ENCODE measurements at places on chromosomes 6 and 20.

- DNase-seq: no peak
Observed at GRCh38 chr6:168122521-168122920, 43.5 kb upstream of the FRMD1 start.

- DNase-seq: no peak
Observed at GRCh38 chr6:20712011-20712410, 177.8 kb downstream of the CDKAL1 start.

DNA sequence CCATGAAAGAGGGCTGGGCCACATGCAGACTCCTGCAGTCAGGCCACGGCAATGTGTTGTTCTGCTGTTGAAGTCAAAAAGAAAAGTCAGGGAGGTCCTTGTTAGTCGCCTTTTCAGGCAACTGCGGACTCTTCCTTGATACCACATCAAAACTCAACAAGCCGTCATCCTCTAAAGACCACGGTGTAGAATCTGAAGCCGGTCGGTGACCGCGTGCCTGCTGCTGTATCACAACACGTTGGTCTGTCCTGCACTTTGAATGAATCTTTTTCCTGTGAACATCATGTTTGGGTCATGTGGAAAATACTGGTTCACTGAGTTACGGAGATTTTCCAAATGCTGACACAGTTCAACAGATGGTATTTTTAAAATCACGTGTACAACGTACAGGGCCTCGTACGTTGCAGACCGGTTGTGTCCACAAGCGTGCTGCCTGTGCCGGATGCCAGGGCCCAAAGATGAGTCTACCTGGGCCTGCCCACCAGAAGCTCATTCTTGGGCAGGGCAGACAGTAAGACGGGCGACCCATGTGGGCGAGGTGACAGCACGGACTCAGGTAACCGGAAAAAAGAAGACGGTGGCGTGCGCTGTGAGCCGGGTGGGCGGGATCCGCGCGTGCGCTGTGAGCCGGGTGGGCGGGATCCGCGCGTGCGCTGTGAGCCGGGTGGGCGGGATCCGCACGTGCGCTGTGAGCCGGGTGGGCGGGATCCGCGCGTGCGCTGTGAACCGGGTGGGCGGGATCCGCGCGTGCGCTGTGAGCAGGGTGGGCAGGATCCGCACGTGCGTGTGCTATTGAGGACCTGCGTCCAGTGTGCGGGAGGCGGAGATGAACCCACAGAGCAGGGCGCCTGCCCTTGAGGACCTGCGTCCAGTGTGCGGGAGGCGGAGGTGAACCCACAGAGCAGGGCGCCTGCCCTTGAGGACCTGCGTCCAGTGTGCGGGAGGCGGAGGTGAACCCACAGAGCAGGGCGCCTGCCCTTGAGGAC, 114.5 kb downstream of the FAM120B start:
- no peak for DNase-seq

GRCh38 chr6:161496941-161497340, 223.1 kb upstream of the AGPAT4 start:
- no peak for DNase-seq

DNA sequence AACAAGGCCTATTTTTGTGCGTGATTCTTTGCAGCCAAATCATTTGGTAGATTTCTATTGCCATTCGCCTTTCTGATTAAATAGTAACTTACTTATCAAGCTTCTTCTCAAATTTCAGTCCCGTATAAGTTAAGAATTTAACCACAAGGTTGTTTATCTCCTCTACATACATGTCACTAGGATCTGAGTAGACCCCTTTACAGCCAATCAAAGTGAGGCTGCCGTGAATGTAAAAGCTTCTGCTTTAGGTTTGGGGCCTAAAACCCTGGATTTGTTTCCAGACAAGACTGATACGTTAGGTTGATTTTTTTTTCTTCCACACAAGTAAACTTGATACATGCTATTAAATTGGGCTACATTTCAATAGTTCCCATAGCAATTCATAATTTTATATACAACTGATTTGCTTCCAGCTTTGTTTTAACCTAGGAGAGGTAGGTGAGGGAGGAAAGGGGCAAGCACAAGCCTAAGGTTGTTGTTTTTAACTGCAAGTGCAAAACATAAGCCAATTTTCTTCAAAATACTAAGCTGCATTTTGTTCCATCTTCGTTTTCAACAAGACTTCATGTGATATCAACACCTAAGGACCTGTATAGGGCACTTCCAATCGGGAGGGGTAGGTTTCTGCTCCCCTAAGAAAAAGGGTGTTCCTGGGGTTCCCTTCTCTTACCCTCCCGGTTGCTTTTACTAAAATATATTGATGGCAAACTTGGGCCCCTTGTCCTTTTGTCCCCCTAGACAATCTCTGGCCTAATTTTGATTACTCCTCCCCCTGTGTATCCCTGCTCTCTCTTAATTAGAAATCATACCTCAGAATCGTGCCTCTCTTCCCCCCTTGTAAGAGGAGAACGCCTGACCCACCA, 1.7 kb downstream of the RANBP9 start:
- DNase-seq: no peak

DNA sequence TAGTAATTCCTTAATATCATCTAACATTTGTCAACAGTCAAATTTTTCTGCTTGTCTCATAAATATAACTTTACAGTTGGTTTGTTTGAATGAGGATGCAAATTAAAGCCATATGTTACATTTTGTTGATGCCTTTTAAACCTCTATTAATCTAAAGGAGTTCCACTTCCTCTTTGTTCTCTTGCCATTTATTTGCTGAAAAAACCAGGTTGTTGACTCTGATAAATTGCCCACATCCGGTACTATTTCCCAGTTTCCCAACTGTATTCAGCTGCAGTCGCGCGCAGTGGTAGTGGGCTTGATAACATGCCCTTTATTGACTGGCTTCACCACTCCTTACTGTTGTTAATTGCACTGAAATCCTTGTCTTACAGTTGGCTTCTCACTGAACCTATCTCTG, 32.8 kb upstream of the SIRPB2 start:
- DNase-seq: no peak

DNA sequence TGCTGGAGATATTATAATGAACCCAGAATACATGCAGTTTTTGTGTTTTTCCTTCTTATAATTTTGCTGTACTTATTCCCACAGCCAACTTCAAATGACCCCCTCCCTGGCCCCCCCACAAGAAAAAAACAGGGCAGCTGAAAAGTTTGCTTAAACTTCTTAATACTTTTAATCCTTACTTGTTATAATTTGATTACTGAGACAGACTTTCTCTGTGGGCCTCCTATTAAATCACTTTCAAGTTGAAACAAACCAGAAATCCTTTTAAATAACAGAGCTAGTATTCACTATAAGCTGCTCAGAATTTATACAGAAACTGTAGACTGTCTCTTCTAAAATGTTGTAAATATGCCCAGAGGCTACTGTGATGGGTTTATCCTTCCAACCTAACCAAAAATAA, 106.3 kb downstream of the CENPW start:
- DNase-seq: no peak

- DNase-seq: no peak
Observed at GRCh38 chr6:106087548-106088325, 1.6 kb downstream of the PRDM1 start.

- no peak for DNase-seq
Observed at GRCh38 chr20:50251992-50252511, 61.4 kb downstream of the CEBPB start.

GRCh38 chr6:33964387-33964786, 160.6 kb upstream of the MLN start:
- DNase-seq: no peak

DNA sequence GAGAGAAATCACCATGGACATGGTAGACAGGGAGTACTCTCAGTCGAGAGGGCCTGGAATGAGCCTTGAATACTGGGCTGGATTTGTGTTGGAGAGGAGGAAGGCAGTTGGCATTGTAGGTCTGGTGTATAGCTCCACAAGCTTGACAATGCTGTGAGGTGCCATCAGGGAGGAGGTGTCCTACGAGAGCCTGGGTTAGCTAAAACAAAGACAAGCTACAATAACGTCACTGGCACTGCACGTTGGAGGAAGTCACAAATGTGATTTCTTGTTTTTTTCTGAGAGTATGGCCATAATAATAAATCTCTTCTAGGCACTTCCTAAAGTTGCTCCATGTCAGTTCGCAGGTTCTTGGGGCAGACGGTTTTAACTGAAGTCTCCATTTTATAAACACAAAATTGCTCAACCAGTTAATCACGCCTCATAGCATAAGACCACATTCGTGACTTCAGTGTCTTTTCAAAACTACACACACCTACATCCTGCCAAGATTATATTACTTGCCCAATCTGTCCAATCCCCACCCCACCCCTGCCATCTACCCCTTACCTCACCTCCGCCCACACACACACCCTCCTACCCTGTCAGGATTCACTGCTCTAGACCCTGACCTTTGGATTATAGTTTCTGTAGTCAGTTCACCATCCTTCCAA, 4.4 kb upstream of the HLA-DMB start:
- no peak for DNase-seq

DNA sequence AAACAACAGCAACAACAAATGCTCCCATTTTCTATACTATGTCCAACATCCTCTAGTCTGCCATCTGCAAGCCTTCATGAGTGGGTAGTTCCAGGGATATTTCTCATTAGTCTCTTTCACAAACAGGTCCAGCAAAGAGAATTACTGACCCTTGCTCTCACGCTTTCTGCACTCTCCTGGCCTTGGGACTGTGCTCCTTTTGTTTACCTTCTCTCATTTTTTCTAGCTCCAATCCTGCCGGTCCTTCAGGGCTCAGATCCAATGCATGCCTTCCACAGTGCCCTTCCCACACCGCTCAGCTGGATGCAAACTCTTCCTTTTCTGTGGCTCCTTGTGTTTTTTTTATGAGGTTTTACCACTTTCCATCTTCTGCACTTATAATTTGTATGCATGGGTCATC, 47.2 kb downstream of the ADTRP start:
- no peak for DNase-seq

GRCh38 chr6:151835396-151835795, 27.9 kb downstream of the ESR1 start:
- no peak for DNase-seq

DNA sequence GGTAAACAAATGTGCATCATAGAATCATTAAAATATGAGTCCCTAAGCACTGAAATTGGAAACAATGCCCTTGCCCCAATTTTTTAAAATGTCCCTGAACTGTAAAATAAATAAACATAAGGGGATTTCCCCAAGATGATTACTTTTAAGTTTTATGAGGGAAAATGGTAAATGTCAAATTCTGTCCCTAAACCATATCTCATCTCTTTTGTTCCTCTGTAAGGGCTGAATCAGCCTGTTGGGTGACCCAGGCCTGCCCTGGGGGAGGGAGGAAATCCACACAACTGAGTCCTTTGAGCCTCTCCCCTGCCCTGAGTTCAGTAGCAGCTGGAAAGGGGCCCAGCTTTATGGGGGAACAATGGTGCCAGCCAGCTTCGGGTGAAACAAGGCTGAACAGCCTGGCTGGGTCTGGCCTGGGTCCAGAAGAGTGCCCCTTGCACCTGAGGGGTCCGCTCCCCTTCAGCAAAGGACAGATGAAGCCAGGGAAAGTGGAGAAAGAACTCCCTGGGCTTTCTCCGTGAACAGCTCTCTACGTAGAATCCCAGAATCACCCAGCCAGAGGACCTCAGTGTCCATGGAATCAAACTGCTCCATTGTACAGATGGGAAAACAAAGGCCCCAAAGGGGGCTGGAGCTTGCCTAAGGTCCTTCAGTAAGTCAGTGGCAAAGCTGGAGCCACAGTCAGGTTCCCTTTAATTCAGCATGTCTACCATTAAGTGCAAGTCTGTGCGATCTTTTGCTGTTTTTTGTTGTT, 28.2 kb upstream of the ITCH start:
- peak; percentile 60 for DNase-seq

DNA sequence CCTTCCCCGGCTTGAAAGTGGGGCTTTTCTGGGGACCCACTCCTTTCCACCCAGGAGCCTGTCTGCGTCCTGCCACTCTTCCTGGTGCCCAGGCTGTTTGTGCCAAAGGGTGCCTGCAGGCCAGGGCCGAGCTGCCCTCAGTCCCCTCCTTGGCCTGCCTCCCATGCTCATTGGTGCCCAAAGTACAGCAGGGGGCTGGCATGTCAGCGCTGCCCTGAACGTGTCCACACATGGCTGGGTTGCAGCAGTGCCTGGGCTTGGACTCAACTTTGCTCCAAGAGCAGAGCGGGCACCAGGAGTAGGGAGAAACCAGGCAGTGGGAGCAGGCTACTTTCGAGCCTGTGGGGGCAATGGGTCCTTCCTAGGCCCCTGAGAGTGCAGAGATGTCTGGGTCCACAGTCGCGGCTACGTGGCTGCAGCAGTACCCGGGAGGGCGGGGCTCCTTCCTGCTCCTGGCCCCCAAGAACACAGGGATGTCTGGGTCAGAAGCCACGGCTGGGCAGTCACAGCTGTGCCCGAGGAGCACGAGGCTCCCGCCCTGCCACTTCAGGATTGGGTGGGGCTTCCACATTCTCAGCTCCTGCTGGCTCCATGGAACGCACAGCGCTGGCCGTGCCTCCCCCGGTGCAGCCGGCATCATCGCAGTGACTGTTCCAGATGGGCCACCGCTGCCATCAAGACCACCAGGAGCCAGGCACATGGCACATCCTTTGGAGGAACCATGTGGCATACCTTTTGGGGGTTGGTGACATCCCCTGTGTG, 50.0 kb upstream of the CLDN20 start:
- no peak for DNase-seq

- DNase-seq: no peak
Observed at GRCh38 chr6:152087096-152087495, 279.6 kb downstream of the ESR1 start.

All from right cardiac atrium (tissue), 5 donors.